ENCODE measurements at places on chromosomes 11 and 22.

DNA sequence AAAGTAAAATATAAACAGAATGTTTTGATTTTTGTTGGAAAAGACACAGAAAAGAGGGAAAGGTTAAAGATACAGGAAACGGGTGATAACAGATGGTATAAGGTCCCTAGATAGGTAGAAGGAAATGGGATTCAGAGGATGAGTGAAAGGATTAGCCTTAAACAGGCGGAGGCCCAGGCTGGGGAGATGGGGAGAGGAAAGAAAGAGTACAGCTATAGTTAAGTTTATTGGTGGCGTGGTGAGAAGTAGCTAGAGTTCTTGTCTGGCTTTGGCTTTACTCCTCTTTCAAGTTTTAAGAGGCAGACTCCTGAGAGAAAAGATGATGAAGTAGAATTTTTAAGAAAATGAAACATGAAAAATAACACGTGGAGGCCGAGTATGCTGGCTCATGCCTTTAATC lies 13.7 kb downstream of the ZBTB44 start:
- DNase-seq: no peak

DNA sequence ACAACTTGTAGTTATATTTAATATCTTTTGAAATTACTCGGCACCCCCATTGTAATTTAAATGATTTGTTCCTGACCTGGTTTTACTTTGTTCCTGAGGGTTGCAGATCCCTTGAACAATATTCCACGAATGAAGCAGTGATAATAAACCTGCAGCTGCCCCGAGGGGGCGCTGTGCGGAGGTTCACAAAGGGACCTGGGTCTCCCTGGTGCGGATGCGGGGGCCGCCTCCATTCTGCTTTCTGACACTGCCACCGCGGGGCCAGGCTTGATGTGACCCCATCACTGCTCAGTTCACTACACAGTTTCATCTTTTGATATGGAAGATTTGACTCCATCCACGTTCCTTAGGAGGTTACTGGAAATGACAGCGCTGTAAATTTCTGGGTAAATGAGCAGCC lies 62.9 kb upstream of the PRODH start:
- DNase-seq: no peak

DNA sequence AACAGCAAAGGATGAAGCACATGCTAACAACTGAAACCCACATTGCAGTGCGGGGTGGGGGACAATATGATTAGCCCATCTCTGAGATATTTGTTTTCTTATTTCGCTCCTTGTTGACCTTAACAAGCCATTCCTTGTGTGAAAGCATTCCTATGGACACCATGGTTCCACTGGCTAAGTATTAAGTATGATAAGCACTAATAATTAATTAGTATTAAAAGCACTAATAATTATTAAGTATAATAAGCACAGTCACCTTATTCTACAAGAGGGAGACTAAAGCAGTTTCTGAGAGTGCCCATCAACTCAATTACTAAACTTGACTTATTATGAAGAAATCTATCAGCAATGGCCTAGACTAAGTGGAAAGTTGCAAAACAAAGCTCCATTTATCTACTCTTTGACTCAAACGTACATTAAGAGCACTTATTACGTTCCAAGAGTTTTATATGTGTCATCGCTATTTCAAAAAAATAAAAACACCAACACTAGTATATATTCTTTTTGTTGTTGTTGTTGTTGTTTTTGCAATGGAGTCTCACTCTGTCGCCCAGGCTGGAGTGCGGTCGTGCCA lies 65.3 kb downstream of the RBFOX2 start:
- DNase-seq: no peak

- DNase-seq: peak; percentile 52
These were observed 68.1 kb downstream of the LIF start for GRCh38 chr22:30178181-30179126.

DNA sequence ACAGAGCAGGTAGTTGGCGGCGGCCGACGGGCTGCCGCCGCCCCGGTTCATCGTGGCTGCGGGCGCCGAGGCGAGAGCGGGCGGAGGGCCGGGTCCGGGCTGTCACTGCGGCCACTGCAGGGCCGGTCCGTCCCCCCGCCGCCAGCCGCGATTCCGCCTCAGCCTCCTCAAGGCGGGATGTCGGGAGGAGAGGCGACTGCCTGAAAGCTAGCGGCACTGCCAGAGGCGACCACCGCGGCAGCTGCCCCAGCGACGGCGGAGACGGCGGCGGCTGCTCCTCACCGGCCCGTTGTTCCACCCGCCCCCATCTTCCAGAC lies 234 bp downstream of the SESN3 start:
- no peak for DNase-seq

DNA sequence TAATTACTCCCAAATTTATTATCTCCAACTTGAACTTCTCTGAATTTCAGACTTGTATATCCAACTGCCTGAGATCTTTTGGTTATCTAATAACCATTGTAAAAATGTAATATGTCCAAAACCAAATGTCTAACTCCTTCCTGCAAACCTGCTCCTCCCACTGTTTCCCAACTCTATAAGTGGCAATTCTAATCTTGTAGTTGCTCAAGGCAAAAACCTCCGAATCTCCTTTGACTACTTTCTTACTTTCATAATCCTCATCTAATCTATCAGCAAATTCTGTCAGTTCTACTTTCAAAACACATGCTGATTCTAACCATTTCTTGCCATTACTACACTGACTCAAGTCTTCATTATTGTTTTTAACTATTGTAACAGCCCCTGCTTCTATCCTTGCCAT lies 55.7 kb downstream of the FAM168A start:
- no peak for DNase-seq

- DNase-seq: no peak
These were observed 10.5 kb downstream of the HEPHL1 start for GRCh38 chr11:94031625-94032024.

DNA sequence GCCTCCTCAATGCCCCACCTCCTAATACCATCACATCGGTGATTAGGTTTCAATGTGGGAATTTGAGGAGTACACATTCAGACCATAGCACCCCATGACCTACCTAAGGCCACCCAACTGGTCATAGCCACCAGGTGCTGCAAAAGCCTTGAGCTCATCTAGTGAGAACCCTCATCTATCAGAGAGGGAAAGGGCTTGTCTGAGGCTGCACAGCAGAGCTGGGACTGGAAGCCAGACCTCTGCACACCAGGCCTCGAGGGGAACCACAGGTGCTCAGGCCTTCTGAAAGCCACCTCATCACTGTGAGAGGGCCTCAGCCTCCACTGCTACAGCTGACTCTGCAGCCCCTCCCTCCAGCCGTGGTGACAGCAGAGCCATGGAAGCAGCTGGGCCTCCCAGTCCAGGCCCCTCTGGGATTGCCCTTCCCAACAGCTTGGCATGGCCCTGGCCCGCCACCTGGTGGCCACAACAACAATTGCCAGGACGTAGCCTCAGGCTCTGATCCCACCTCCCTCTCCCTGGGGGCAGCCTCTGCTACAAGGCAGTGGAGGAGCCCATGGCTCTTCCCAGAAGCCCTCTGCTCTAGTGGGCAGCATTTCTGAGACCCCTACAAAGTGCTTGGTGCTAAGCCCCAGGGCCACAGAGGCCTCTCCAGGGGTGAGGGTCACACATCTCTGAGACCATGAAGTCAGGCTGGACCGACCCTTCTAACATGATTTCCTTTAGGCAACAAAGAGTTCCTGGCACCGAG lies 41.0 kb upstream of the PRDM11 start:
- peak; percentile 87 for DNase-seq

GRCh38 chr11:95895815-95896214 lies 28.1 kb downstream of the MTMR2 start:
- DNase-seq: no peak

GRCh38 chr11:128581561-128582272 lies 5.6 kb downstream of the ETS1 start:
- DNase-seq: no peak

- no peak for DNase-seq
These were observed 65.6 kb upstream of the SPON1 start for GRCh38 chr11:13896981-13897353.

DNA sequence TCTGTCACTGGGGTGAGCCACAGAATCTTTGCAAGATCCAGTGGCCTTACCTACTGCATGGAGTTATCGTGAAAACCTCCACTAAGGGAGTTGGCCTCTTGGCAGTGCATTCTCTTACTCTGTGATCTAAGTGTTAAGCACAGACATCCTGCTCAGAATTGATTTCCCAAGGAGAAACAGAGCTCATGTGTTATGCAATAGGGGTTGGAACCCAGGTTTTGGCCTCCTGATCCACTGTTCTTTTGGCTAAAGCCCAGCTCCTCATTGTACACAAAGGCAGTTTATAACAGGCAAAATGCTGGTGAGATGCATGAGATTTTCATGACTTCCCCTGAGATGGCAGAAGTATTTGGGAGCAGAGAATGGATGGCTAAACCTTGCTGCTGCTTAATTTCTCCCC lies 11.8 kb downstream of the DTX4 start:
- no peak for DNase-seq

- no peak for DNase-seq
These were observed 26.3 kb downstream of the TRMU start for GRCh38 chr22:46361826-46362202.

- no peak for DNase-seq
These were observed 18.2 kb upstream of the C11orf96 start for GRCh38 chr11:43924112-43924855.

GRCh38 chr11:63766531-63767235 lies 1.9 kb downstream of the ZFTA start:
- no peak for DNase-seq

GRCh38 chr11:35764417-35764816 lies 101.8 kb downstream of the TRIM44 start:
- no peak for DNase-seq

GRCh38 chr11:73372375-73372993 lies 3.7 kb upstream of the RELT start:
- no peak for DNase-seq

- peak; percentile 39 for DNase-seq
These were observed 48.1 kb downstream of the EP300 start for GRCh38 chr22:41140365-41140957.

- DNase-seq: no peak
These were observed 142.4 kb downstream of the CRYBB2 start for GRCh38 chr22:25361899-25362214.

DNA sequence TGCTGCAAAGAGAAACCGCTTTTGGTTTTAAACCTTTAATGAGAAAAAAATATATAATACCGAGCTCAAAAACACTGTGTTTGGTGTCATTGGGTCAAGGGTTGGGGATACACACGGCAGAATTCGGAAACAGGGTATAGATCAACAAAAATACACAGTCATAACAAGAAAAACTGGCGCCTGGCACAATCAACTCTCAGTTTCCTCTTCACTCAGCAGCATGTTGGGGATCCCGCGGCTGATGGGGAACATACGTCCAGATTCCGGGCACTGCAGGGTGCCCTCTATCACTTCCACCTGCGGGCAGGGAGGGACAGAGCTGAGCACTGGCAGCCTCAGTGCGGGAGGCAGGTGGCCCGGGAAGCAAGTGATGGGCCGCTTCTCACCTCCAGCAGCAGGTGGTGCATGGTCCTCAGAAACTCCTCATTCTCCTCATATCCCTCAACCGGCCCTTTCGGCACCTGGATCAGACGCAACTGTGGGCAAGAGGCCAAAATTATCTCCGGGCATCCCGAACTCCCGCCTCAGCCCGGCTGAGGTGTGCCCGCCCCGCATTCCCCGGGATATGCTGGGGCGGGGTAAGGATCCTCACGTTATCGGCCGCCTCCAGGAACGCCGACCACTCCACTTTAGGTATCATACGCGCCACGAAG lies 561 bp downstream of the TRMT112 start:
- no peak for DNase-seq

DNA sequence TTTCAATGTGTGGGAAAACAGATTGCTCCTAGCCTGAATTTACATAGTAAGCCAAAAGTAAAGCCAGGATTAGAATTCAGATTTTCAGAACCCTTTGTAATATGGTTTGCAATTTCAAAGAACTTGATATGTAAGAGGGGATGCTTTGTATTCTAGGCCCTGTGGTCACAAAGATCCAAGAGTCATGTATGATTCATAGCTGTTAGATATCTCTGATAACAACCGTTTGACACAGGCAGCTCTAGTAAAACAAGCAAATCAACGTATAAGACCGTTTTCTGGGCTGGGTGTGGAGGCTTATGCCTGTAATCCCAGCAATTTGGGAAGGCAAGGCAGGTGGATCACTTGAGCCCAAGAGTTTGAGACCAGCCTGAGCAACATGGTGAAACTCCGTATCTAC lies 79.6 kb downstream of the EMSY start:
- DNase-seq: no peak

DNA sequence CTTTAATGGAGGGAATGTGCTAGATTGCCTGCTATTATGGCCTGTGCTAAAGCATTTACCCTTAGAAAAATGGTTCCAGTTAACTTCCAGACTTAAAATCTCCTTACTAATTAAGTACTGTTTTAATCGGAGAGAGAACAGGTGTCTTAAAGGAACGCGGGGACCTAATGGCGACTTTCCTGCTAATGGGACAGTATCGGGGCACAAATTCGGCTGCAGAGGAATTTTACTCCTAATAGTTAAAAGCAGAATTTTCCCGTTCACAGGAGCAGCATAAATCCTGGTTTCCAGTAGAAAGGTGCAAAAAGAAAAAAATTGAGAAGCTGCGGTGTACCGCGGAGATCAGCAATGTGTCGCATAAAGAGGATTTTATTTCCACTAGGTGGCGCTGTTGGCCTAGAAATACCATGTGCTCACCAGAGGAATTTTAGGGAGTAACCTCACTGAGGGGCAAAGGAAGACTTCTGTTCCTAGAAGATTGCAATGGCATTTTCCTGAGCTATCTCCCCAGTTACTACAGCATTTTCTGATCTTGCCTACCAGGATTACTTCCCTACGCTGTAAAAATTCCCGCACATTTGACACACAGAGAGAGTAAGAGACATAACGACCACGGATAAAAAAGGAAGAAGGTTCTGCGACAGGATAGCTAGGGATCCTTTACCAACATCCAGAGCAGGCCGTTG lies 44.5 kb downstream of the ZNF280B start:
- DNase-seq: peak; percentile 77

GRCh38 chr11:12516387-12517105 lies 139.2 kb downstream of the PARVA start:
- no peak for DNase-seq

DNA sequence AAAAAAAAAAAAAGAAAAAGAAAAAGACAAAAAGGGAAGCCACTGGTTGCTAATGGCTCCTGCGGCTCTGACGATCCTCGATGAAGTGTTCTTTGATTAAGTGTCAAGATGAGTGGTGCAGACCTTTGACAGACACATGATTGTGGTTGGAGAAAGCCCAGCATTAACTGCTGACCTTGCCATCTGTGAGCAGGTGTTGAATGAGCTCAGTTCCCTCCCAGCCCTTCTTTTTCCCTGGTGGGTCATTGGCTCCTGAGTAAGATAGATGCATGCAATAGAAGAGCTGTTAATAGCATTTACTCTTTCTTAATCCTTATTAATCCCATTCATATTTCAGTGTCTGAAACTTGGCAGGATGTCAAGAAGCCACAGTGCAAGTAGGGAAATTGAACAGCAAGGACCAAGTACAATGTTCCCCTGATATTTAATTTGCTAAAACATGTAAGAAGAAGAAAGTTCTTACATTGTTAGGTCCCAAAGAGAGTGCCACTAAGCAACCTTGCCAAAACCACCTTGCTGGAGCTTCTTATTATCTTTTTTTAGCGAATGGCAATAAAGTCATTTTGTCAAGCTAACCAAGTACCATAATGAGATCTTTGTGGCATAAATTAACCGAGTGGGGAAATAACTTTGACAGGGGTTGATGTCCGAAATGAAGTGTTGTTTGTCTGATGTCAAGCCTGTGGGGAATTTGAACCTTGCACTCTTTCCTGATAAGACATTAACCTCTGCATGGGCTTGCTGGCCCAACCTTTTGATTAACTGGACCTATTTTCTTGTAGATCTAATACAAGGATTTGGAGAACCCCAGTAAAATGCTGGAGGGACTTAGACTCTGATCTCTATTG lies 113.7 kb downstream of the PTPRJ start:
- no peak for DNase-seq

GRCh38 chr11:74701351-74701750 lies 29.9 kb downstream of the CHRDL2 start:
- DNase-seq: no peak

GRCh38 chr11:92480499-92480898 lies 255.9 kb downstream of the FAT3 start:
- DNase-seq: no peak

All from Ammon's horn (tissue), 1 donor.